ENCODE measurements at places on chromosomes 5 and 9. TPM values are rescaled to one million over a fixed set of nuclear protein-coding genes. Genes with fewer than 3 reads are reported as not detected.
A peak's percentile ranks its signal among the peaks of the same experiment; 100 is the strongest.

The ABLIM3 gene
- 122 TPM for total RNA-seq

GRCh38 chr9:87109231-87109631 is 161.9 kb upstream of the GAS1 start:
- no peak for DNase-seq

DNA sequence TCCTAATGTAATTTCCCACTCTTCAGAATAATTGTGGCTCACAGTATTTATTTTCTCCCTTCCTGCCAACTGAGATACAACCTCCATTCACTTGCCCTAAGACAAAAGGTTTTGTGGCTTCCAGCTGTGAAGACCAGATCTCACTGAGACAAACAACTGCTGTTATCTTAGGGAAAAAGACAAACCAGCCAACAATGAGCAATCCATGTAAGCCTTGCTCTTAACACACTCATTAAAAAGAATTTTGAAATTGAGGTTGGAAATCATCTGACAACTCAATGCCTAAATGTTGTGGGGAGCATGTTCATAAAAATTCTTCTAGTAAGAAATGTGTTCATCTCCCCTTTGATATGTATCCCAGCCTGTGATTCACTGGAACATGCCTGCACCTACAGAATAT is 132.9 kb downstream of the ADAMTSL1 start:
- DNase-seq = no peak

DNA sequence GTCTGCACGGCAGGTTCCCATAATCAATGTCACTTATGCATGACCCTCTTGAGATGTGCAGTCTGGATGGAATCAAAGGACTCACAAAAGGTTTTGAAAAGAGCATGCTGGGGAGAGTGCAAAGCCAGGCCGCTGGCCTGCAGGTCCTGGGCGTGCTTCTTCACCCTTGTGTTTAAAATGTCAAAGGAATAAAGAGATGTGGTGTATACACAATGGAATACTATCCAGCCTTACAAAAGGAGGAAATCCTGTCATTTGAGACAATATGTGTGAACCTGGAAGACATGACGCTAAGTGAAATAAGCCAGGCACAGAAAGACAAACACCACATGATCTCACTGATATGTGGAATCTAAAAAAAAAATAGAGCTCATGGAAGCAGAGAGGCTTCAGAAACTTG is 137.5 kb upstream of the PHYKPL start:
- no peak for DNase-seq

The KCNMB1 gene
- 0.27 TPM for total RNA-seq

The TSSK1B gene
- total RNA-seq = not detected

GRCh38 chr9:117706421-117707116 is 2.4 kb downstream of the TLR4 start:
- no peak for DNase-seq

- DNase-seq = no peak
These were observed 20.6 kb downstream of the OLFML2A start for GRCh38 chr9:124797343-124798103.

The SPINK7 gene
- not detected for total RNA-seq

- no peak for DNase-seq
These were observed 202.2 kb upstream of the DMRTA1 start for GRCh38 chr9:22244139-22245011.

GRCh38 chr9:121786543-121786948 is 135.1 kb downstream of the DAB2IP start:
- no peak for DNase-seq

The GARIN3 gene
- total RNA-seq = not detected

DNA sequence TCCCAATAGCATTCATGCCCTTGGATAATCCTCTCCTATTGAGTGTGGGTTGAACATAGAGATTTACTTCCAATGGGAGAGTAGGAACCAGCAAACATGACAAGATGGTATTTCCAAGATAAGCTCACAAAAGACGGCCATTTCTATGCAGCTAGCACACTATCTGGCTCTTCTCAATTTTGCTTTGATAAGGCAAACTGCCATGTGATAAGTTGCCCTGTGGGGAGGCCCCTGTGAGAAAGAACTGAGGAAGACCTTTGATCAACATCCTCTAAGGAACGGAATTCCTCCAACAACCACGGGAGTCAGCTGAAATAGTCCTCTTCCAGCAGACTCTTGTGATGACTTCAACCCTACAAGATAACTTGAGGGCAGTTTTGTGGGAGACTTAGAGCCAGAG is 211.9 kb upstream of the TRPM3 start:
- no peak for DNase-seq

DNA sequence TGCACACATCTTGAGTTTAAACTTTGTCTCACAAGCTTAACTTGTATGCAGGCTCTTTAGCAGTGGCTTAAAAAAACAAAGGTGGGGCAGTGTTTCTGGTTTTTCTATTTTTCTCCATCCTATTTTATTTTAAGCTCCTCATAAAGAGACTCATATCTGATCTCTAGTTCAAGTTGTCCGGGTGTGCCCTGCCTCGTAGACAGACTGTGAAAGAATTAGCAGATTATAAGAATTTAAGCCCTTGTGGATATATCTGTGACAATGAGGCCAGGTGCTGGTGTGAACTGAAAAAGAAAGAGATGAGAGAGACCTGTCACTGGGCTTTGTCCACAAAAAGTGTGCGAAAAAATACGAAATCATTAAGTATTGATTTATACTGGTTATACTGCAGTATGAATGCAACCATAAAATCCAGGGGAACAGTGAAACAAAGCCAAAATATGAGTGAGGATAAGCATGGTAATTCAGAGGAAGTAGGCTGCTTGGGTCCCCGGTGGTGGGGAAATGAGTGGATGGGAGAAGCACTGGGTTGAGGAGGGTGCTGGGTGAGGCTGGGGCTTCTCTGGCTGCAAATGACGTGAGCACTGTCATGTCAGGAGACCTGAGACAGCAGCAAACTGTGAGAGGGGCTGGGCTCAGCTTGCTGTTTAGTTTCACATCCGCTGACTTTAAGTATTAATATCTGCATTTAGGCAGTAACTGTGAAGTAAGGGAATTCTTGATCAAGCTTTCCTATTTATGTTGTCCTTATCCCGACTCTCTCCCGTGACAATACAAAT is 179.7 kb upstream of the ANKRD55 start:
- peak; percentile 59 for DNase-seq

- DNase-seq = no peak
These were observed 118.5 kb upstream of the FSTL4 start for GRCh38 chr5:133730866-133731265.

- no peak for DNase-seq
These were observed 387.0 kb upstream of the RFX3 start for GRCh38 chr9:3912817-3913216.

- no peak for DNase-seq
These were observed 324.3 kb downstream of the GABRG2 start for GRCh38 chr5:162391833-162392232.

The TMEFF1 gene
- not detected for total RNA-seq

GRCh38 chr5:54329731-54330709 is 19.6 kb upstream of the ARL15 start:
- DNase-seq = no peak

The SERINC5 gene
- total RNA-seq = 44.9 TPM

DNA sequence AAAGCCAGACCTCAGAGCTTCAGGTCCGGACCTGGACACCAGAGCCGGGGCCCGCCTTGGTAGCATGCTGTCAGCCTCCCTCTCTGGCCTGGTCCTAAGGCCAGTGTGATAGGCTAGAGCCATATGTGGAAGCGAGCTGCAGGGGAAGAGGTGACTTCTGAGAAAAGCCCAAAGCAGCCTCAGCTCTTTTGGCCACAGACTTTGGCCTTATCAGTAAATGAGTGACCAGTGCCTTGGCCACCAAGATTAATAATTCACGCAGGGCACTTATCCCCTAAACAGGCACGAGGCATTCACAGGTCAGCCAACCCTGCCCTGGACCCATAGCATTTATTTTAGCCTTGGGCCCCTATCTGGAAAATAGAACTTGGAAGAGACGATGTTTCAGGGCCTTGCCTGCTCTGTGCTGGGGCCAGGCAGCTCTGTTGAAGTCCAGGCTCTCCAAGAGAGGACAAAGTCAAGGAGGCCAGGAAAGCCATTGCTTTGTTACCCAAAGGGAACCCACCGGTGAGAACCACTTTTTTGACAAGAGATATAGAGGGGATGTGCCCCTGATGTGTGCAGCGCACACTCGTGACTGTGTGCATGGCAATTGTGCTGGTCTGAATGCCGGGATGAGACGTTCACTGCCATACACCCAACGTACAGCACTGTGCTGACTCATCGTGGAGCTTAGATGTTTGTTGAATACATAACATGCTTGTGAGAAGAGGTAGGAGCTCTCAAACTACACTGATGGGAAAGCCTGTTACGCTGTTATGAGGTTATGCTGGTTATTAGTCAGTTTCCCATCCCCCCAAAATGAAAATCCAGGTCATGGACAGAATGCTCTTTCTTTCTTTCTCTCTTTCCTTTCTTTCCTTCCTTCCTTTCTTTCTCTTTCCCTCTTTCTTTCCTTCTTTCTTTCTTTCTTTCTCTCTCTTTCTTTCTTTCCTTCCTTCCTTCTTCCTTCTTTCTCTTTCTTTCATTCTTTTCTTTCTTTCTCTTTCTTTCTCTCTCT is 5.0 kb upstream of the SLC34A1 start:
- peak; percentile 79 for DNase-seq

The SEMA6A gene
- 7.3 TPM for total RNA-seq

The NMUR2 gene
- not detected for total RNA-seq

DNA sequence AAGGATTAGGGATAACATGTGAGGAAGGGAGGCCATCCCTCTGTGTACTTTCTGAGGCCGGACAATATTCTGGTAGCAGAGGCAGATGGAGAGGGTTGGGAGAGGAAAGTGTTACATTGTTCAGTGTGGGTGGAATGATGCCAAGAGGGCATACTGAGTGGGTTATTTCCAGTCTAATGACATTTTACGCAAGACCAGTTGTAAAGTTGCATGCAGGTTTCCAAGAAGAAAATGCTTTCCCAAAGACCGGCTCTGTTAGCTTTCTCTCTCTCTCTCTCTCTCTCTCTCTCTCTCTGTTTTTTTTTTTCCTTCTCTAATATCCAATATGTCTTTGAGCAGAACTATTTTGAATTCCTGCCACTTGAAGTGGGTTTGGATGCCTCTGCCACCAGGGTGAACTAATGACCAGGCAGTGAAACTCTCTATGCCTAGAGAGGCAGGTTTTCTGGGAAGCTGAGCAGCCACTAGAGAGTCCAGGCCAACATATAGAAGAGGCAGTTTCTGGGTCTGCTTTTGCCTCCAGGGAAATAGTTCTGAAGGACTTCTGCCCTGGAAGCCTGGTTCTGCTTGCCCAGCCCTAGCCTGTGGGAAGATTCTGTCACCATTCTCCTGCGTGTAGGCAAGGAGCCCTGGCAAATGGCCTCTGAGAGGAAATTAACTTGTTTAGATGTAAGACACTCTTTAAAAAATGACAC is 24.4 kb upstream of the ZNF366 start:
- DNase-seq = no peak

DNA sequence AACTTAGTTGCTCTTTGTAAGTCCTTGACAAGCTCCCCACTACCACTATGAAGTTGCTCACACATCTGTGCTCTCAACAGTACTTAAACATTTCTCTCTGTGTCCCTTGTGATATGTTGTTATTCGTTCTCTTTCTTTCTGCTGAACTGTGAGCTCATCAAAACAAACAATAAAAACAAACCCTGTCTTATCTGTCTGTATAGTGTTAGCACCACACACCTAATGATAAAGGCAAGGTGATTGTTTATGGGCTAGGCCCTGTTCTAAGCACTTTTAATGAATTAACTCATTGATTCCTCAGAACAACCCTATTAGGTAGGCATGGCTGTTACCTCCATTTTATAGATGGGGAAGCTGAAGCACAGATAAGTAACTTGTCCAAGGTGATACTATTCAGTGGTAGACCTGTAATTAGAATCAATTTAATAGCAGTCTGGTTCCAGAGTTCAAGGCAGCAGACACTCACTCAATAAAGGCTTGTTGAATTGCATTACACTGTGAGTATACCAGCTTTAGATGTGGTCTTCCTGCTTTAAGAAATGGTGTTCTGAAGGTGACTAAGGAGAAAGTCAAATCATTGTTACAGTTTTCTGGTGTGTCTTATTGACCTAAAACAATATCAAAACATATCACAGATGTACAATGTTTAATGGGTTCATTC is 153.6 kb upstream of the ELL2 start:
- no peak for DNase-seq

DNA sequence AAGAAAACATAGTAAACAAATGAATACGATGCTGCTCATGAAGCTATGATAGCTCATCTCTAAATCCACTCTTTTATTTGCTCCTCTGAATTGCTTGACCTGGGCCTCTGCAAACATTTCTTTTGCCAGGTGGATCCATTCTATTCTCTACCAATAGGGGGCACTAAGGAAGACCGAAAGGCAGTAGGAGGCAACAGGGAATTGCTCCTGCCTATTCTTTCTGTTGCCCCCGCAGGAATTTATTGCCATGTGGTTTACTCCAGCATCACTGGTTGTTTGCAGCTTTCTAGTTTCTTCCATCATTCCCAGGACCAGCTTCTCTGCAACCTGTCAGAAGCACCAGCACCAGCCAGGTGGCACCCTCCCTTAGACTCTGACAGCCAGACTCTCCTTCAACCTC is 5.3 kb downstream of the GAPT start:
- no peak for DNase-seq

GRCh38 chr5:11322133-11322532 is 561.1 kb upstream of the DAP start:
- DNase-seq = no peak

Data from right lobe of liver (tissue), 6 donors.